ENCODE measurements at places on chromosomes 13 and 19.

GRCh38 chr19:14167576-14168138 is 31.3 kb upstream of the ASF1B start:
- no peak for DNase-seq

- DNase-seq: no peak
These were observed 36.1 kb upstream of the PEPD start for GRCh38 chr19:33557720-33558119.

GRCh38 chr13:20823071-20823470 is 49.3 kb upstream of the EEF1AKMT1 start:
- no peak for DNase-seq

GRCh38 chr19:53912653-53913052 is 3.6 kb downstream of the CACNG7 start:
- DNase-seq: no peak

DNA sequence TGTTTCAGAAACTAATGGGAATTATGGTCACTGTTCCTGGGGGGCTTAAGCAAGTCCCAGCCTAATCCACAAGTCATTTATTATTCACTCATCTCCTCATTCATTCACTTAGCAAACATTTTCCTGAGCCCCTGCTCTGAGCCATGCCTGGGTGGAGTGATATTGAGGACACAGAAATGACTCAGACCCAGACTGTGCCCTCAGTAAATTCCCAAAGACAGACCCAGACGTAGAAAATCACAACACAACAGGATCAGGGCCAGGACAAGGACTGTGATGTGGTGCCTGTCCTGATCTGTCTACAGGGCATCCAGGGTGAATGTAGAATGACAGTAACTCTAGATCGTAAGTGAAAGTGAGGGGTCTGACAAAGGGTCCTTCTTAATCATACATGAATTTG is 7.0 kb upstream of the SPACA6 start:
- DNase-seq: no peak

- no peak for DNase-seq
These were observed 3.8 kb downstream of the F7 start for GRCh38 chr13:113109151-113110047.

- DNase-seq: no peak
These were observed 8.8 kb downstream of the BIVM start for GRCh38 chr13:102807699-102808098.

- DNase-seq: no peak
These were observed 41.6 kb downstream of the TM9SF2 start for GRCh38 chr13:99542788-99543406.

DNA sequence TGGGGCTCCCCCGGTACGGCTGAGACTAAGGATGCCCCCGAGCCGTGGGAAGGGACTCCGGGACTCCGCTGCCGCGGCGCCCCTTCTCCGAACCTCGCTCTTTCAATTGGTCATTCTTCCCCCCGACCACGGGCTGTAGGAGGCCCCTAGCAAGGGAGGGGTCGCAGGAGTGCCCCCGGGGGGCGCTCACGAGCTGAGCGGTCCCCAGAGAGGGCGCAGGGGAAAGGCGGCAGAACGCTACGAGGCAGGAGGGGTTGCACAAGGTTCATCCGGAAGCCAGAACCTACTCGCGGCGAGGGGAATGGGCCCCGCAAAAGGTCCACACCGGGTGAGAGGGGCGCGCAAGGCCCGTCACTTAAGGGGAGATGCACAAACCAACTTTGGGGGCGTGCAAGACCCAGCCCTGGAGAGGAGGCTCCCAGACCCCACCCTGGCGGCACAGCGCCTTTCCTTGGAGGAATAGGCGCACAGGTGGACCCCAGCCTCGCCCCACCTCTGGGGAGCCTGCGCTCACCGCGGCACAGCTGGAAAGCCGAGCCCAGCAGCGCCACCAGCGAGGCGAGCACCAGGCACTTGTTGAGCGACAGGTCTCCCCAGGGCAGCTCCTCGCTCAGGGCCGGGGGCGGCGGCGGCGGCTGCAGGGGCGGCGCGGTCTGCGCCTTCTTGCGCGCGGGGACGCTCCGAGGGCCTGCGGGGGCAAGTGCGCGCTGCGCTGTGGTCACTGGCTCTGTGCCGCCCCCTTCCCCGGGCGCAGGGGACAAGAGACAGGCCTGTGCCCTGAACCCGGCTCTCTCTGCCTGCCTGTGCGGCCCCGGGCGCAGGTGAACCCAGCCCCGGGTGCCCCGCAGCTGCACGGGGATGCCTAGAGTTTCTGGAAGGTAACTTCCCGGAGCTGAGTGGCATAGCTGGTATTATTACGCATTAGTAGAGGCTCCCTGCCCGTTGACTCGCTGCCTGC is 2.8 kb downstream of the JSRP1 start:
- peak; percentile 32 for DNase-seq

DNA sequence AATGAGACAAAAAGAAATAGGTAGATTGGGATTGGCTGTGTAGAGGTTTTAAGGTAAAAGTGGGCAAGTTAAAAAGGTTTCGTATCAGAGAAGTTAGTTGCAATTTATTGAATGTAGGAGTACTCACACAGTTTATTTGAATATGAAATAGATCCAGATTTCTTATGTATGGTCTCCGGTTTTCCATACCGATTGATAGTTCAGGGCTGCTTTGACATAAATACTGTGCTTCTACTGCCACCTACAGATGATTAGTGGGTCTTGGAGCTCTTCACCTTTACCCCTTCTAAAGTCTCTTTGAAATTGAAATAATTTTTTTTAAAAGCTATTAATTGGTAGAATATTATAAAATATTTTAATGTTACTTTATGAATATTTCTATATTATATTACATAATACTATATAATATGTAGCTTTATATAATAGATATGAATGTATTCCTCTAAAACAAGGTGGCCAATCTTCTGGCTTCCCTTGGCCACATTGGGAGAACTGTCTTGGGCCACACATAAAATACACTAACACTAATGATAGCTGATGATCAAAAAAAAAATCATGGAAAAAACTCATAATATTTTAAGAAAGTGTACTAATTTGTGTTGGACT is 7.7 kb upstream of the GPR18 start:
- peak; percentile 68 for DNase-seq

- DNase-seq: peak; percentile 13
These were observed 8.1 kb upstream of the FXYD3 start for GRCh38 chr19:35107545-35107944.

DNA sequence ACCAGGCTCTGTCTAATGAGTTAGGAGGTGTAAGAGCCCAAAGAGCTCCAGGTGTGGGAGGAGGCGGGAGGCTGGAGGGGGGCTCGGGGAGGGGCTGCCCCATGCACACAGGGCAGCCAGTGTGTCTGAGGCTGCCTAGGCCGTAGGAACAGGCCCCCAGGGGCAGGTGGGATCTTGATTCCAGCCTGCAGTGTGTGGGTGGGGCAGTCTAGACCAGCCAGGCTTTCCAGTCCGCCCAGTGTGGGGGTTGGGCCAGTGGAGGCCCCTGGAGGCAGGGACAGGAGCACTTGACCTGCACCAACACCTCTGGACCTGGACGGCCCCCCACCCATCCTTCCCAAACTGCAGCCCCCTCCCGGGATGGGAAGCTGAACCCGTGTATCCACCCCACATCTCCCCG is 5.4 kb upstream of the CAMSAP3 start:
- DNase-seq: no peak

DNA sequence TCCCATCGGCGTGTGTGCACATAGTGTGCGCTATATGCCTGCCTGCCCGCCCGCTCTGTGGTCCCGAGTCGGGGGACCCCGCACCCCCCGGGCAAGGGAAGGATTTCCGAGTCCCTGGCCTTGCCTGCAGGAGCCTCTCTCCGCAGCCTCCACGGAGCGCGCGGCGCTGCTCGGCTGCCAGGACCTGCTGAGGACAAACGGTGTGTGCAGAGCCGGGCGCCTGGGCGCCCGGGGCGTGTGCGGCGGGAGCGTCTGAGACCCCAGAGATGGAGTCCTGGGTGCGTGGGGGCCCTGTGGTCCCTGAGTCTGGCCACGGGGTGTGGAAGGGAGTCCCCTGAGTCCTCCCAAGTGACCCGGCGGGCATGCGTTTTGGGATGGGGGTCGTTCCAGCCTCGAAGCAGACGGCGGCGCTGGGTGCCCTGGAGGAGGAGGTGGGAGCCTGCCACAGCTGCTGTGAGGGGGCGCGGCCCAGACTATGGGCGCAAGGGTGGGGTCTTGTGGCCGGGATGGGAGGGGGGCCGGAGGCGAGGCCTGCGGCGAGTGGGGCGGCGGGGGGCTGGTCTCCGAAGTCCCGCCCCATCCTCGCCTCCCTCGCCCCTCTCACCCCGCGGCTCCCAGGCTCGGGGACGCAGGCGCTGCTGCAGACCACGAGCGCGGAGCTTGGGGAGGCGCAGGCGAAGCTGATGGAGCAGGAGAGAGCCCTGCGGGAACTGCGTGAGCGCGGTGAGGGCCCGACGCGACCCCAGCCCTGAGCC is 25.3 kb downstream of the CLEC4M start:
- no peak for DNase-seq

- DNase-seq: no peak
These were observed 50.6 kb downstream of the COL4A1 start for GRCh38 chr13:110256126-110256905.

- no peak for DNase-seq
These were observed 16.1 kb downstream of the SBK2 start for GRCh38 chr19:55520691-55521292.

GRCh38 chr13:21039097-21039800 is 22.1 kb downstream of the LATS2 start:
- DNase-seq: no peak

DNA sequence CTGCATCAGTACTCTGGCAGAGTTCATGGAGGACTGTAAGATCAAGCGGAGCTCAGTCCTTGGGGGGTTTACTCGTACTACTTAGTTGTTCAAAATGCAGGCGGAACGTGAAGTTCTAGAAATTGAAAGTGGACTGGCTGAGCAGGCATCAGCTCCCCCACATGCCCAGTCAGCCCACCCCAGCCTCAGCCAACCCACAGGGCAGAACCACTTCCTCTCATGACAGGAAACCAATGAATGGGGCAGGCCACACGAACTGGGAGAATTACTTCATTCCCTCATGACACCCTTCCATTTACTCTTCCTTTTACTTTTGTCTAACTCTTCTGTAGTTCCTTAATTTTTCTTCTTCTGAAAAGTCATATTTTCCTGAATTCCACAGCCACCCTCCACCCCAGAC is 71.9 kb downstream of the FLT1 start:
- no peak for DNase-seq

DNA sequence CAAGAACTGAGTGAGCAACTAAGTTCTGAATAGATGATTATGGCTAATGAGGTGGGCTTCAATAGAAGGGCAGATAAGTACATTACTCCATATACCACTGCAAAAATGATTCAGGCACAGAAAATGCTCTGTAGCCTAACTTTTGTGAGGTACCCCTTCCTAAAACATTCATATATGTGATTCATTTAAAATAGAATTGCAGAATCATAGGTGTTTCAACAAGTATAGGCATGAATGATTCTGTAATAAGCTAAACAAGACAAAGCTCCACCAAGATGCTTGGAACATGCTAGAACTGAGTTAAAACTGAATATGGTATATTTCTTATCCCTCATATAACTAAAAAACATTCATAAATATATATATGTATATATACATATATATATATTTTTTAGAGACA is 12.1 kb downstream of the KBTBD7 start:
- no peak for DNase-seq

- DNase-seq: no peak
These were observed 210.1 kb downstream of the GGACT start for GRCh38 chr13:100378533-100378932.

- DNase-seq: peak; percentile 70
These were observed 14.3 kb downstream of the ZBTB7A start for GRCh38 chr19:4052114-4052992.

DNA sequence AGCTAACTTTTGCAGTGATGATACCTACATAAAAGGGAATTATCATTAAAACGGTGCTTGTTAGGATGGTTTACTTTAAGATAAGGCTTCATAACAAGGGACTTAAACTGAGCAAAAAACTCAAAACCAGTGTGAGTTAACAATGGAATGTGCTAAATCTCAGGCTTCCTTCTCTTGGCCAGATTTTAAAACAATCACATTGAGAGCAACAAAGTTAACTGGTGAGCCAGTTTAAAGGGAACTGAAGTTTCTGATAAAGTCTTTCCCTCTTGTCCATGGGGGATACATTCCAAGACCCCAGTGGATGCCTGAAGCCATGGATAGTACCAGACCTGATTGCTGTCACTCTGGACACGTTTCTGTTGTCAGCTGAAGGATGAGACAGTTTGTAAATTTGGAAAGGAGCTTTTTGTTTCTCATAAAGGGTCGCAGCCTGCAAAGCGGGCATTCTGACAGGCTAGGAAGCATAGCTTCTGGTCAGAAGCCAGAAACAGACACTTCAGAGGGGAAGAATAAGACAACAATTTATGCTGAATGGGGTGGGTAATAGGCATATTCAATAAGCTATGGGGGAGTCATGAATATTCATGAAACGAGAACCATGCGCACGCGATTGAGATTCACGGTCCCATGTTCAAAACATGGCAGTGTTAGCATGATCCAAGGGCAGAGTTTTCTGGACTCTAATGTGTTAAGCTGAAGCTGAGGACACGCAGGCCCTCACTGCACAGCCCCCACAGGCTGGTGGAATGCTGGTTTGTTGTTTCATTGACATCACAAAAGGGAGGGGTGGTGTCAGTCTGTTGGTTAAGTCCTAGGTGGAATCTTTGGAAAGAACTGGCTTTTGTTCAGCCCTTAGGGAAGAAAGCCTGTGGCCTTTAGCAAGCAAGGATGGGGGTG is 150.6 kb upstream of the RNF113B start:
- peak; percentile 89 for DNase-seq

- peak; percentile 78 for DNase-seq
These were observed at the start of gene TSHZ3 for GRCh38 chr19:31349160-31349881. TSS of gene TSHZ3 (minus strand) at chr19:31349436. CDS start at chr19:31349219, 217 bp downstream.

- peak; percentile 39 for DNase-seq
These were observed 6.3 kb downstream of the PLEKHF1 start for GRCh38 chr19:29671393-29672160.

DNA sequence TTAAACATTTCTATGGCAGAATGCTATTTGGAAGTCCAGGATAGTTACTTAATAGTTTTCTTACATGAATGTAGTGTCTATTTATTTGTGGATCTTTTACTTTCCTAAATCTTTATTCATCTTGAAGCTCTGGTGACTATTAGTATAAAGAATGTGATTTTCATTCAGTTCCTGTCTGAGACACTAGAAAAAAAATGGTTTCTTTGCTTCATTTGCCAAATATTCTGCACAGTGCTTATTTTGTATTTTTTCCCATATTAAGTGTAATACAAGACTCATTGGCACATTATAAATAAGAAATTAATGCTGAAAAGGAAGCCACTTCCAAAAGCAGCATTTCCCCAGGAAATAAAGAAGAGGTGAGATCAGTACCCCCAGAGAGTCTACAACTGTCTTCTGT is 109.8 kb downstream of the POSTN start:
- peak; percentile 20 for DNase-seq

DNA sequence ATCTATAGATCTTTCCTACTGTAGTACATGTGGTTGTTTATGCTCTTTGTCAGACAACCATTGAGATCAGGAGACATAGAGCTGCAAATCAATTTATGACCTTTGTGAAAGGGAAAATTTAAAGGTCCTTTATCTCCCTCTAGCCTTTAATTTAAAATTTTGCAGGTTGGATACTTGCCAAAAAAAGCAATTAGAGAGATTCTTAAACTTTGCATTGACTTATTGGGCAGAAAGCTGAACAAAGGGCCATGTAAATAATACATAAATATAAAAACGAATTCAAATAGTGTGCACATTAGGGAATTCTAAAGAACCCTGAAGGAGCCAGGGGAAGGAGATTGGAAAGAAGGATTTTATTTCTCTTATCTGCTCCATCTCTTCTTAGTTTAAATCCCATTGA is 22.0 kb upstream of the RB1 start:
- no peak for DNase-seq

Measured in astrocyte of the hippocampus (primary cell).